SHP77 (cell line): ENCODE measurements at places on chromosomes 6 and 20.

DNA sequence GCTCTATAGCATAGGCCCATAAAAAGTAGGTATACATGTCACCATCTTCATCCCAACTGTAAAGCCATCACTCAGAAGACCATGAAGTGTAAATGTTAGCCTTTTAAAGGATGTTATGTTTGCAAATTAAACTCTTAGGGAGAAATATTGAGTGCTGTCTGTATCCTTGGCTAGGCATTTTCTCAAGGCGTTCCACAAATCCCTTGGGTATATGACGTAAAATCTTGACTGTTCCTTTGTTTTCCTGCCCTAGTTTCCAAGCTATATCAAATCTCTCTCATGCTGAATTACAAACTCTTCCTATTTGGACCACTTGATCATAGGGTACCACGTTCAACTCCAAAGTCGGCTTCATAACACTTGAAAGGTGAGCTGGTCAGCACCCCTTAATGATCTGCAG, 486.2 kb downstream of the HDGFL1 start:
- no peak for DNase-seq

GRCh38 chr6:112279031-112279935, 24.9 kb upstream of the LAMA4 start:
- DNase-seq = peak; percentile 11

GRCh38 chr6:90385759-90386313, 89.2 kb upstream of the BACH2 start:
- no peak for DNase-seq

DNA sequence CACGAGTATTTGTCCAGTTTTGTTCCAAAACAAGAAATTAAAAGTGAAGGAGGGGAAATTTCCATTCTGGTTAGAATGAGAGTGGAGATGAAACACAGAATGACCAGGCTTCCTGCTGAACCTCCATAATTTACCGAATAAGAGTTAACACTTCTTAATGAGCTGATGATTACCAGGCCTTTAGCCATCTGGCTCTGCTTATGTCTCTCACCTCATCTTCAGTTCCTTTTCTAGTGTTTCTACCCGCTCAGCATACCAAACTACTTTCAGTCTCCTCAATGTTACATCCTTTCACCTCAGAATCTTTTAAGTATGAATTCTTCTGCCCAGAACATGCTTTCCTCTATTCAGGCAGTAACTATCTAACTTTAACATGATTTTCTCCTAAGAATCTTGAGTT, 209.0 kb upstream of the RSPO3 start:
- DNase-seq = no peak

DNA sequence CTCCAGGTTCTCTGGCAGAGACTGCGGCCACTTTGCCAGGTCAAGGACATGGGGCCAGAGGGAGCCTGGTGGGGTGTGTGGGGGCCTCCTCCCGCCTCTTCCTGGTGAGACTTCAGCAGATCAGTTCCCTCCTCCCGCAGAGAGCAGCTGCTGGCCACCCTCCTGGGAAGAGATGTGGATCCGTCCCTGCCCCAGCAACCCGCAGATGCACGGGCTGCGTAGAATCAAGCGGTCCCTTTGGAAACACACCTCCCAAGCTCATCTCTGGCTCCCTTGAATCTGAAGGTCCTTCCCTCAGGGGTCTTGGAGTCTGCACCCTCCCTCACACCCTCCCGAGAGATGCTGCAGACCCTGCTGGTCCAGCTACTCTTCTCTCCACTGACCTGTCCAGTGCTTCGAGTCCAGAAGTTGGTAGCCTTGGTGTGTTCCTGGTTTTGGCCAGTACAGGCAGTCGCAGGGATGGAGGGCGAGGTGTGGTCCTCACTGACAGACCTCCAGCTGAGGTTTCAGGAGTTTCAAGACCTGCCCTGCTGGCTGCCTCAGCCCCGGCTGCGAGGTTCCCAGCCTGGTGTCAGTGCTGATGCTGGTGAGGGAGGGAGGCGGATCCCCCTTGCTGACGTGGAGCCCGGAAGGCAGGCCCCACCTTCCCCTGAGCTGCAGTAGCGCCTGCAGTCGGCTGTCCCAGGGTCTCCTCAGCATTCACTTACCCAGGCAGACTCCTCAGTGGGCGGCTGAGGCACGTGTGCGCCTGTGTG, at the start of gene NPBWR2:
Gene NPBWR2 (minus strand): TSS at position 585 of the 755 bp plus-strand sequence. CDS start 734 bp downstream, outside the sequence.
- DNase-seq = no peak

DNA sequence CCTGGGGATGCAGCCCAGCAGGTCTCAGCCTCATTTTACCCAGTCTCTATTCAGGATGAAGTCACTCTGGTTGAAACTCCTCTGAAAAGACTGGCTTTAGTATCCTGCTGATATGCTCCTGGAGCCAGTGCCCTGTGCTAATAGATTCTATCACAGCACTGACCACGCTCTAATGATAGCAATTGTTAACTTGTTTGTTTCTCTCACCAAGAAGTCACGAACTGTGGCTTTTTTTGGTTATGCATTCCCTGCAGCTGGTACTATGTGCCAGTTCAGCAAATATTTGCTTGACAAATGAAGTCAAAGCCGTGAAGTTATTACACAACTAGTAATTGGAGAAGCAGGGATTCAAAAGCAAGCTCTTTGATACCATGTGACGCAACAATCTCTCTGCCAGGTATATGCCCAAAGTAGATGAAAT, 754.6 kb downstream of the KIF16B start:
- DNase-seq = peak; percentile 53

- no peak for DNase-seq
Observed at GRCh38 chr6:54093326-54093948, 17.8 kb upstream of the MLIP start.

- DNase-seq = no peak
Observed at GRCh38 chr20:35562541-35563110, 20.7 kb downstream of the ERGIC3 start.

DNA sequence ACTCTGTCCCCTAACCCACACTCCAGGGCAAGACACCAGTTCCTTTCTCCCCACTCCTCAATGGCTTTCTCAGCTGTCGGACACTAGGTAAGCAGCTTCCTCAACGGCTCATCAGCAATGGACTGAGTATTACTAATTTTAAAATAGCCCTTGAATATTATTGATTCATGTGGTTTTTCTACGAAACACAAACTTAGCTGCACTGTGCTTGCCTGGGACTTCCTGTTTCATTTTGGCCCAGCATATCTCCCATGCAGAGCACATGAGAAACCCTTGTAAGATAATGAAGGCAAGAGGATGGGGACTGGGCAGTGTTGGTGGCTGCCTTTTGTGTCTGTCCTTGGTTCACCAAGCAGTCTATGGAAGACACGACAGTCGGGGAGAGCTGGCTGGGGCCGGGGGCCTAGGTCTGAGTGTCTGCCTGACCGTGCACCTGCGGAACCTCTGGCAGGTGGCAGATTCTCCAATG, 48.9 kb downstream of the RNASET2 start:
- DNase-seq = no peak

DNA sequence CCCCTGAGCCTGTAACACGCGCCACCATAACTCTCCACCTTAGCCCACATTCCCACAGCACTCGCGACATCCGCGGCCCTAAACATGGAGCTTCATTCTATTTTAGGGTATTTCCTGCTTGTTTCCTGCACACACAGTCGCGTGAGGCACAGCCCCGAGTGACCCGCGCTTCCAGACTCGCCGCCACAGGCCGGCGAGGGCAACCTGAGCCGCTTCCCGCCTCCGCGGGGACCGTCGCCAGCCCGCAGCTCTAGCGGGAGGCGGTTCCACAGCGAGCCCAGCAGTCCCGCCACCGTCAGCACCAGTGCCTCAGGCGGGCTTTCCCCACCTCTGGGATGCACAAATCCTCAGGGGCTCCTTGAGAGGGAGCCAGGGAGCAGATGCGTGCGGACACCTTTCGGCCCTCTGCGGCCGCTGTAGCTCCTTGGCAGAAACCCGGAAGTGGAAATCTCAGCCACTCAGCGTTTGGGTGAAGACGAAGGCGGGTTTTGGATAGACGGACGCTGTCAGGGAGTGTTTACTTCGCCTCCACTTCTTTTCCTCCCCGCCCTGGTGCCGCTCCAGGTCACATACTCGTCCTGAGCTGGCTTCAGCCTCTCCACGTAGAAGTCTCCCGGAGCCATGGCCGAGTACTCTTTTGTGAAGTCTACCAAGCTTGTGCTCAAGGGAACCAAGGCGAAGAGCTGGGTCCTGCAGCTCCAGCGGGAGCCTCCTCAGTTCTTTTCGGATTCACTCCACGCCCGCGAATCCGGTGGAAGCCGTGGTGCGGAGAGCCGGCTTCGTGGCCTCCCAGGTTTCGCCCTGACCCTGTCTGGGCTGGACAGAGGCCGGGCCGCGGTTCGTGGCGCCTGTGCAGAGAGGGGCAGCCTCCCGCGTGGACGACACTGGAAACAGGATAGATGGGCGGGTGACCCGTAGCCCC, 2177.4 kb upstream of the DEFB115 start:
- DNase-seq = no peak

- no peak for DNase-seq
Observed at GRCh38 chr6:56927538-56928453, 27.1 kb upstream of the BEND6 start.

GRCh38 chr6:87714093-87714842, 12.2 kb upstream of the AKIRIN2 start:
- no peak for DNase-seq

DNA sequence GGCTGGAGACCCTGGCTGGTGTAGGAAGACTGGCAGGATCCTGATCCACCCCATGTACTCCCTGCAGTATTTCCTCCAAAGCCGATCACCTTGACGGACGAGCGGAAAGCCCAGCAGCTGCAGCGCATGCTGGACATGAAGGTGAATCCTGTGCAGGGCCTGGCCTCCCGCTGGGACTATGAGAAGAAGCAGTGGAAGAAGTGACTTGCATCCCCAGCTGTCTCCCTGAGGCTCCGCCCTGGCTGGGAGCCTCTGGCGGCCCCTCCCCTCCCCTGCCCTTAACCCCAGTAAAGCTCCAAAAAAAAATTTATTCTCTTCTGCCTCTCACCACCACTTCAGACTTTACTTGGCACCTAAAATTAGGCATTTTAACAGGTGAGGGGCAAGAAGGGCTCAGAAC, 7.0 kb downstream of the COX4I2 start:
- no peak for DNase-seq

DNA sequence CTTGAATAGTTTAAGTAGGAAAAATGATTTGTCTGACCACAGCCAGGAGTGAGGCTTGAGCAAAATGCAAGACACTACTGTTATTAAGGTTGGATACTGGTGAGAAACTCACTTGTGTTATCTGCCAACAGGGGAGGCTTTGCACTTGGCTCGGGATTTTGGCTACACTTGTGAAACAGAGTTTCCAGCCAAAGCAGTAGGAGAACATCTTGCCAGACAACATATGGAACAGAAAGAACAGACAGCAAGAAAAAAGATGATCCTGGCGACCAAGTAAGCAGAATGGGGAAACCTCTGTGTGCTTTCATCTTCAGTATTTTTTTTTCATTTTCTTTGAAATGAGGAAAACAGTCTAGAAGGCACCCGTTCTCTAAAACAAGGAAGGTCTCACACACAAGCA, 31.6 kb downstream of the TFAP2D start:
- DNase-seq = no peak

- DNase-seq = no peak
Observed at GRCh38 chr6:99879431-99879830, 114.6 kb downstream of the MCHR2 start.

- DNase-seq = no peak
Observed at GRCh38 chr6:168097221-168097620, 18.2 kb upstream of the FRMD1 start.

GRCh38 chr6:40342723-40343122, 244.4 kb downstream of the LRFN2 start:
- no peak for DNase-seq

DNA sequence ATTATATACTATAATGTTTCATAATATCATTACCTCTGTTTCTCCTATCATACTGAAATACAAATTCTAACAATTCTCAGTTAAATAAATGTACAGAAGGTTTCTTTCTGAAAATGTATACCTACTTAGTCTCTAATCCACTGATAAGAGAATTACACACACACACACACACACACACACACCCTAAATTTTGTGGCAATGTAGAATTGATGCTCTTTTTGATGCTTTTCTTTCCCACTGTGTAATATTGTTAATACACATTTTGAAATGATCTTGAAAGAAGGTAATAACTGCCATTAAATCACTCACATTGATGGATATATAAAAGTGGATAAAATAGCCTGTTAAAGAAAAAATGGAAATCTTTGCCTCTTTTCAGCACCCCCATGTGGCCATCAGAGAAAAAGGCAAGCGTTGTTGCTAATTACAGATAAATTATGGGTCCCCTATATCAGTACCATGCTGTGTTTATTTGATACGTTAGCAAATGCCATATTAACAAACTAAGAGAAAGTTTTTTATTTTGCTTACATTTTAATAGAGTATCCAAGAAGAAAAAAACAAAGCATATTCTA, 76.6 kb upstream of the VGLL2 start:
- no peak for DNase-seq

- no peak for DNase-seq
Observed at GRCh38 chr6:150981095-150981494, 115.6 kb downstream of the MTHFD1L start.

DNA sequence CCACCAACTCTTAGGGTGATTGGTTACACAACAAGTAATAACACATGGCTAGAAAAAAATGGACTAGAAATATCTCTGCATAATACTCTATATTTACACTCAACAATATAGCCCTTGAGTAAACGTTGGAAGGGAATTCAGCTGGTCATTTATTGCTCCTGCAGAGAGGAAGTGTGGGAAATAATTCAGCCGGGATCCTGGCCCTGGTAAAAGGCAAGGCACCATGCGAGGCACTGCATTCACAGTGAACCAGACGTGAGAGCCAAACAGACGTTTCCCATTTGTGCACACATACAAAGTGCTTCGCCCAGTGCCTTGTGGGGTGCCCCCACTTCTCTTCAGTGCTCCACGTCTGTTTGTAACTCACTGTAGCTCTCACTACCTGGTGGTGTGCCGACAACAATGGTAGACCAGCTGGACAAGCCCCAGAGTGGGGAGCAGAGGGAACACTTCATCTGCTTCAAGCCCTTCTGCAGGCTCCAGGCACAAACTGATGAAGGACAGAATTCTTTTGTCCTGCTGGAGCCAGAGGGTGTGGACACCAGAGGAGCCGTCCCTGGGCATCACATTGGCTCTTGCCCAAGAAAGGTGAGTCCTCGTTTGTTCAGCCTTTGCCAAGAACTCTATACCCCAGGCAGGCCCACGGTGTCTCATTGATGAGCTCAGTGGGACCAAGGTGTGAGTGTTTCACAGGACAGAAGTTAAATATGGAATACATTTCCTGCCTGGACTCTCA, 18.8 kb downstream of the SYNDIG1 start:
- peak; percentile 32 for DNase-seq

DNA sequence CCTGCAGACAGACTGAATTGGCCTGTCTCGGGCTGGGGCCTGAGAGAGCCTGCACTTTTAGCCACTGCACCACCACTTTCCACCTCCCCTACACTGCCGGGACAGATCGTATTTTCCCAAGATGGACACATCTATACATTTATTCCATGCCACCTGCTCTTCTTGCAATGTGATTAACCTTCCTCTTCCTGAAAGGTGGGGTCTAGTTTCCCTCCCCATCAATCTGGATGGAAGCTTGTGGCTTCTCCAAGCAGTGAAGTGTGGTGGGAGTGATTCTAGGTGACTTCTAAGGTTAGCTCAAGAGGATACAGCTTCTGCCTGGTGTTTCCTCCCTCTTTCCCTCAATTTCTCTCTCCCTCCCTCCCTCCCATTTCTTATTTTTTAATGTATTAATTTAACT, 150.3 kb upstream of the PROKR2 start:
- no peak for DNase-seq
